ENCODE measurements at places on chromosomes 13 and 19. TPM values are rescaled to one million over a fixed set of nuclear protein-coding genes. Genes with fewer than 3 reads are reported as not detected.
A peak's percentile ranks its signal among the peaks of the same experiment; 100 is the strongest.

GRCh38 chr13:33289966-33290365 lies 4.4 kb upstream of the STARD13 start:
- DNase-seq, result no peak

DNA sequence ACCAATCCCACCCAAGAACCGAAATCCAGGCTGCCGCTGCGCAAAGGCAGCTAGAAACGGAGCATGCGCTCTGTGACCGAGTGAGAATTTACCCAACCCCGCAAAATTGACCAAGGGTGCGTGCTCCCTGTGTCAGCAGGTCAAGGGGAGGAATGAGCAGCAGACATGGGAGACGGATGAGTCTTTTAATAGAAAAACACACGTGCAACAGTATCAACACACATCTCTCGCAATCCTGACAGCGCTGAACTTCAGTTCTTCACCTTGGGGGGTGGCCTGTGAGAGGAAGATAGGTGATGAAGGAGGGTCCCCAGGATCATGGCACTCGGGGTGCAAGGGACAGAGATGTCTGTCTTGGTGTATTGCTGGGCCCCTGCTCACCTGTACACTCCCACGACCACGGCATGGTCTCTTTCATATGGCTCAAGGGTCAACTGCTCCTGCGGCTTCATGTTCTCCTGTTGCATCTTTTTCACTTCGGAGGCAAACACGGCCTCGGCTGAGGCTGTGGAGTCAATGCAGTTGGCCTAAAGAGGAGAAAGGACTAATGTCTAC lies 402 bp upstream of the DYRK1B start:
- DNase-seq, result no peak

GRCh38 chr13:20779405-20779804 lies 5.6 kb upstream of the EEF1AKMT1 start:
- DNase-seq, result no peak

- no peak for DNase-seq
Measured at GRCh38 chr13:48891586-48891985, 84.1 kb upstream of the FNDC3A start.

DNA sequence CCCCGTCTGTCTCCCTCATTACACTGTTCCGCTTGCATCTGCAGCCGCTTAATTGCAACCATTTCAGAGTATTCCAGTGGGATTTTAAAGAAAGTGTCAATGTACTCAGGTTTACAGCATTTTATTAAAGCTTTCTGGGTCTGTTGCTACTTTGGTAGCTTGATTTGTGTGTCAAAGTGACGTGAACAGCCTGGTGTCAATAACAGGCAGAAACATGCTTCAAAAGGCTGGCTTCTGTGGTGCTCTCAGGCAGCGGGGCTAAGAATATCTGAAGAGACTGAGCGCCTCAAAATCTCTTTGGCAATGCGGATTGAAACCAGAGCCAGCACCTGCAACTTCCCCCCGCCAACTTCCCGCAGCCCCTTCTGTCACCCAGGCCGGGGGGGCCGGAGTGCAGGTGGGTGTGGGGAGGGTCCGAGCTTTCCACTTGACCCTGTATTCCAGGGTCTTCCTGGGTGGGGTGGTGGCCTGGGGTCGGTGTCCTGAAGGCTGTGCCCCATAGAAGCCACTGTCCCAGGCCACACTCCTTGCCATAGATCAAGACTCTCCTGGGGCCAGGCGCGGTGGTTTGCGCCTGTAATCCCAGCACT lies 81.2 kb downstream of the KDM4B start:
- DNase-seq, result no peak

DNA sequence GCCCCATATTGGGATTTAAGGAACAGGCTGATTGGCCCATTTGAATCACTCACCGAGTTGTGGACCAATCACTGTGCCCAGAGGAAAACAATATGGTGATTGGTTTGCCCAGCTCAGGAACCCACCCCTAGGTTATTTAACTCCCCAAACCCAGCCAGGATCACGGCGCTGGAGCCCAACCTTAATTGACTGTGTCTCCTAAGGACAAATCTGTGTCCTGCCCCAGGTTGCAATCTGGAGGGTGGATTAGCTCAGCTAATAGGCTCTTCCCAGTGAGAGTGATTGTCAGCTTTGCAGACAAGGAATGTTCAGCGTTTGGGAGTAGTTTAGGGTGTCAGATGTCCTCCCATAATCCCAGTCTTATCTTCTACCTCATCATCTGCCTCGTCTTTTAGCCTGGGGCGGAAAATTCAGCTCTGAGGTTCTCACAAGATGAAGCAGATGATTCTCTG lies 3.5 kb upstream of the ZNF358 start:
- no peak for DNase-seq

DNA sequence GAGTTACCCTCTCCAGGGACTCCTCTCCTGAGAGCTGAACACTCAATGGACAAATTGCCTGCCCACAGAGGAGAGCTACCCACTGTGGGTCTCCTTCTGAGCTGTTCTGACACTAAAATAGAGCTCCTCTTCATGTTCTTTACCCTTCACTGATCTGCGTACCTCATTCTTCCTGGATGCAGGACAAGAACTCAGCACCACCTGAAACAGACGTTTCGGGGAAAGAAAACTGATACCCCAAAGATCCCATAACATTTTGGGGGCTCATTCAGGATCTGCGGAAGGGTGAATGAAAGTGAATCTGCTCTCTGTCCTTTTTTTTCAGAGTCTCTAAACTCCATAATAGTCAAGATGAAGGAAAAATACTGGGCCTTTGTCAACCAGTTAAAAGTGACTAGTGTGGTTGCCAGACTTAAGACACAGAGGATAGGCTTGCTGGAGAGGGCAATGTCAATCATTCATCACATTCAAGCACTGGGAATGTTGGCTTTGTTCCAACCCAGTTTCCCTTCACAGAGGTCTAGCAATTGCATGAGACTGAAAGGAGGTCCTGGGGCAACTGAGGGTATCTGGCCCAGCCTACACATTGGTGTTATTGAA lies 136.7 kb upstream of the SLITRK6 start:
- no peak for DNase-seq

AMER2 gene
- total RNA-seq, result not detected

TEX29 gene
- 0.67 TPM for total RNA-seq

GRCh38 chr19:38303517-38304351 lies at the start of gene C19orf33:
Gene C19orf33, plus strand, starts transcription at chr19:38304251. Its CDS starts 11 bp downstream, at chr19:38304262.
- no peak for DNase-seq

TMEM221 gene
- total RNA-seq, result not detected

ERICH6B gene
- total RNA-seq, result not detected

- no peak for DNase-seq
Measured at GRCh38 chr13:29801102-29801501, 49.3 kb downstream of the UBL3 start.

GRCh38 chr19:14000691-14001375 lies 5.3 kb downstream of the RFX1 start:
- no peak for DNase-seq

- no peak for DNase-seq
Measured at GRCh38 chr13:27106144-27106543, 65.5 kb downstream of the USP12 start.

DNA sequence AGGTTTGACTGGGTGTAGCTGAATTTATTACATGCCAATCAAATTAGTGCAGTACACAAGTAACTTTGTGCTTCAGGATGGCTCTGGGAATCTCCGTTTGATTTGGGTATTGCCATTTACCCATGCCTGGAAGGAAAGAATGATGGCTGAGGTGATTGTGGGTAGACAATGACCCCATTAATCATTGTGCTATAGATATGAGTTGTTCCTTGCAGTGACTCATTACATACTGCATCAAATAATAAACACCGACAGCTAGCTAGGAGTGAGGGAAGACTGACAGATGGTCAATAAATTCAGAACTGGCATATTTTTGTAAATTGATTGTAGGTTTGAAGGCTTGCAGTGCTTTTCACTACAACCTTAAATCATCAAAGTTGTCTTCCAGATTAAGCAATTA lies 1069.5 kb downstream of the DIAPH3 start:
- DNase-seq, result no peak

DNA sequence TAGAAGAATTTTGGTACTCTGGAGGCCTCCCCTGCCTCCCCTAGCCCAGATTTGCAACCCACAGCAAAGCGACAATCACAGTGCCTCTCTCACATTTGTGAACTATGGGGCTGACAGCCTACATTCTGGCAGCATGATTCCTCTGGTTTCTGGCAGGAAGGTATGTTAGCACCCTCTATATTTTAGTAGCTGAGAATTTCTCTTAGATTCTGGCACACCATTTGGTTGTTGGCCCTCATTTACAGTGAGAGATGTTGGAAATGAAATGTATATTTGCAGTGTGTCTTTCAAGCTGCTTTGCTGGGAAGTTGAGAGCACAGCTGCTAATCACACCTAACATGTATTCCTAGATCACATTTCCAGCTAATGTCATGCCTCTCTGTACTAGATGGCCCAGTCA lies 735.0 kb downstream of the FGF9 start:
- DNase-seq, result no peak

FBXO27 gene
- 0.31 TPM for total RNA-seq

ZNF223 gene
- total RNA-seq, result 0.67 TPM

GRCh38 chr13:80668452-80668851 lies 327.5 kb upstream of the SPRY2 start:
- DNase-seq, result no peak

DNA sequence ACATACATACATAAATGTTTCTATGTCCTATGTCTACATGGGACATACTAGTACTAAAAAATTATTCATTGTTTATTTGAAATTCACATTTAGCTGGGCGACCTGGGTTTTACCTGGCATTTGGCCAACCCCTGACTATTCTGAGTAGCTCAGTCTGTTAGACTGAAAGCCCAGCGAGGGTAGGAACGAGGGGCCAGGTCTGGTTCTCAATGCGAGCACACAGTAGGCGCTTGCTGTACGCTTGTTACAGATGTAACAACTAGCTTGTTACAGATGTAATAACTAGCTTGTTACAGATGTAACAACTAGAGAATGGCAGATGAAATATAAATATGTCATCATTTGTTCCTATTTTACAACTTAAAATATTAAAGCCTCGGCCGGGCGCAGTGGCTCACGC lies 920 bp upstream of the ANO8 start:
- DNase-seq, result no peak

- no peak for DNase-seq
Measured at GRCh38 chr13:104414771-104415170, 1348.6 kb upstream of the SLC10A2 start.

GRCh38 chr19:53183146-53183764 lies 9.9 kb downstream of the ZNF665 start:
- no peak for DNase-seq

ELF1 gene
- total RNA-seq, result 86.1 TPM

DNA sequence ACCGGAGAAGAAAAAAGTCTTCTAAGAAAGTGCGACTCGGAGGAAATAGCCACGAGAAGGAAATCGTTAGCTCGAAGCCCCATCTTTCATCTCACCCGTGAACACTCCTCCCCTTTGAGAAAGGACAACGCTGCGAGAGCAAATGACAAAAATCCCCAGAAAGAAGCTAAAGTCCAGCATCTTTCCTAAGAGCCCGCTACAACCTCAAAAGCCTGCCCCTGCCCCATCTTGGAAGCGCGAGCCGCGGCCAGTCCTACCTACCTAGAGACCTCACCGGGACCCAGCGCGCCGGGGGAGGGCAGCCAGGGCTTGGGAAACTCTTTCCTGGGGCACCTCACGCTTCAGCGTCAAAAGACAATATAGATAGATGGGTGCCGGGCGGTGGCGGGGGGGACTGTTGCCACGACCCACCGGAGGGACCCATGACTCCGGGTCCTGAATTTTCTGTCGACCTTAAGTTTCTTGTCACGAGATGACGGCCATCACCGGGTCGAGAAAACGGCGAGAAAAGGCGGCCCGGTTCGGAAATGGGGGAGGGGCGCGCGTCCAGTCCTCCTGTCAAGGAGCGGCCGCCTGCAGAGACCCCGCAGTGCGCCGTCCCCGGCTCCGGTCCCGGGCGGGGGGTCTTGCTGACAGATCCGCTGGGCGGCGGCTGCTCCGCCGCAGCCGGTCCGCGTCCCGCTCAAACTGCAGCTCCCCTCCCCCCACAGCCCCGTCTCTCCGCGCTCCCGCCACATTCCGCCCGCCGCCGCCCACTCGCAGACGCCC lies 65.9 kb downstream of the KCNRG start:
- peak; percentile 79 for DNase-seq

- DNase-seq, result no peak
Measured at GRCh38 chr13:66765559-66765958, 464.6 kb downstream of the PCDH9 start.

DNA sequence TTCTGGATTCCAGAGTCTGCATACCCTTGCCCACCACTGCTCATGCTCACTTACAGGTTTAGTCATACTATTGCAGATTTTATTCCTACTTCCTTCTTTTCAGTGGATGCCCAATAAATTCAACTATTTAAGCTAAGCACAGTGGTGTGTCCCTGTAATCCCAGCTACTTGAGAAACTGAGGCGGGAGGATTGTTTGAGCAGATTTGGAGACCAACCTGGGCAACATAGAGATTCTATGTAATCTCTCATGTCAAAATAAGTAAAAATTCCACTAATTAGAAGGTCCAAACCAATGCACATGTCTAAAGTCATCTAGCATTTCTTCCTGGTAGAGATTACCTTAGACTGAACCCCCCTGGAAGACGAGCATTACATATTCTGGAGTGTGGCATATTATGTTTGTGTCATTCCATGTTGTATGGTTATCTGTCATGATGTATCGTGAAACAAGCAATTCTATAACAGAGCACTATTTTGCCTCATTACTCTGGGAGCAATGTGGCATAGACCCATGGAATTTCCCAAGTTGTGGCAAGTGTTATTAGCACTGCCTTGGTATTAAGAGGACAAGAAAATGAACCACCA lies 8.3 kb downstream of the HMGB1 start:
- no peak for DNase-seq

FKRP gene
- total RNA-seq, result 25.4 TPM

- no peak for DNase-seq
Measured at GRCh38 chr19:57034544-57034943, 85.2 kb upstream of the USP29 start.

GRCh38 chr19:30450100-30450499 lies 77.9 kb downstream of the ZNF536 start:
- no peak for DNase-seq

DNA sequence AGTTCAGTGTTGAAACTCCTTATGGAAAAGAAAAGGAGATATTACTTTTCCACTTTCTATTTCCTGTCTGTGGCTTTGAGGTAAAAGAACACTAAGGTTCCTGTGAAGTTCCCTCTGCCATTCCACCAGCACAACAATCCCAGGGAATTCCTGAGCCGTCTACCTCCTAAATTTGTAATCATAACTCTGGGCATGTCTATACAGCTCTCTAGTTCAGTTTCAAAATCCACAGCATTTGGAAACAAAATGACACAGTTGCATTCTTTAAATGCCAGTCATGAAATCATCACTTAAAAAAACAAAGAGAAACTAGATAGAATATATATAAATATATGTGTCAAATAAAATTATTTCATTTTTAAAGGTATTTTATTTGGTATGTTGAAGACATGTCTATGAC lies 9.0 kb upstream of the THSD1 start:
- DNase-seq, result no peak

KRI1 gene
- total RNA-seq, result 50.9 TPM

TMEM38A gene
- 0.31 TPM for total RNA-seq

- DNase-seq, result peak; percentile 69
Measured at GRCh38 chr19:45117167-45117594, 24.2 kb downstream of the PPP1R37 start.
